ENCODE measurements at places on chromosomes 16 and 17.
A peak's percentile ranks its signal among the peaks of the same experiment; 100 is the strongest.

DNA sequence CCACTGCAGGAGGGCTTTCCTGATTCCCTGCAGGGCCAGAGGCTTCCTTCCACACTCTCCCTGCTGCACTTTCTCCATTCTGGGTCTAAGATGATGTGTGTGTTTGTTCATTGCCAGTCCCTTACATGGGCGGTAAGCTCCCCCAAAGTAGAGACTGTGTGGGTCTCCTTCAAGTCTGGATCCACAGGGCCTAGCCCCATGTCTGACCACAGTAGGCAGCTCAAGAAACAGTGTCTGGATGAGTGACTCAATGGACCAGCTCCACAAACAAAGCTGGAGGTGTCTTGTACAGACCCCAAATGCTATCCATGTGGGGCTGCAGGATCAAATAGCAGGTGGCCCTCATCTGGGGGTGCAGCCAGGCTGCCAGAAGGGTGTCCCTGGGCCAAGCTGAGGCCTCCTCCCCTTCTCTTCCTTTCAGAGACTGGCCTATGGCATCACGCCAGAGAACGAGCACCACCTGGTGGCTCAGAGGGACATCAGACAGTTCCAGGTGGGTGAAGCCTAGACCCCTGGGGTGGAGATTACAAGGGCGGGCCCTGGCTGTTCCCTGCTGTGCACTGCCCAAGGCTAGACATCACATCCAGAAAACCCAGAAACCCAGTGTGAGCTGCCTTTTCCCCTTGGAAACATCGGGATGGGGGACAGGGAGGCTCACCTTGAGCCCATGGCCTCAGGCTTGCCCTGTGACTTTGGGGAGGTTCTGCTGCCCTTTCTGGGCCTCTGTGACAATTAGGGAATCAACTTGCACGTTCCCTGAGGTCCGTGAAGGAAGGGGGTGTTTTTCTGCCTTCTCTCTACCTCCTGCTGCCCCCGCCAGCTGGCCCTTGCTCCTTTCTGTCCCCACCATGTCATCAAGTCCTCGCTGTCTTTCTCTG lies 45.9 kb downstream of the SLC6A2 start:
- peak; percentile 46 for DNase-seq

- DNase-seq = no peak
Measured at GRCh38 chr16:65896448-65897153, 469.9 kb upstream of the CDH5 start.

DNA sequence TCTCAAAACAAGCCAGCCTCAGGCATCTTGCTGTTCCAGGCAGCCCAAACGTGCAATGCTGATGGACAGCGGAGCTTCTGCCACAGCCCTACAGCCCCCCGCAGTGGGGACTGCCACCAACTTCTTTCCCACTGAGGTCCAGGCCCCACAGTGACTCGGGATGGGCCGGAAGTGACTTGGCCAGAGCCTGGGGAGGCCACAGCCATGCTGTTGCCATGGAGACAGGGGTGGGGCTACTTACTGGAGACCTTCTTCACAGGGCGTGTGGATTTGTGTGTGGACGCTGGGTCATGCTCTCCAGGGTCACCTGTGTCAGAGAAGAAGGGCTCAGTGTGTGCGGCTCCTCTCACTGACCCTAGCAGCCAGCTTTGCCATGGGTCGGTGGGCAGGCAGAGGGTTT lies 15.0 kb downstream of the TRIM25 start:
- no peak for DNase-seq

DNA sequence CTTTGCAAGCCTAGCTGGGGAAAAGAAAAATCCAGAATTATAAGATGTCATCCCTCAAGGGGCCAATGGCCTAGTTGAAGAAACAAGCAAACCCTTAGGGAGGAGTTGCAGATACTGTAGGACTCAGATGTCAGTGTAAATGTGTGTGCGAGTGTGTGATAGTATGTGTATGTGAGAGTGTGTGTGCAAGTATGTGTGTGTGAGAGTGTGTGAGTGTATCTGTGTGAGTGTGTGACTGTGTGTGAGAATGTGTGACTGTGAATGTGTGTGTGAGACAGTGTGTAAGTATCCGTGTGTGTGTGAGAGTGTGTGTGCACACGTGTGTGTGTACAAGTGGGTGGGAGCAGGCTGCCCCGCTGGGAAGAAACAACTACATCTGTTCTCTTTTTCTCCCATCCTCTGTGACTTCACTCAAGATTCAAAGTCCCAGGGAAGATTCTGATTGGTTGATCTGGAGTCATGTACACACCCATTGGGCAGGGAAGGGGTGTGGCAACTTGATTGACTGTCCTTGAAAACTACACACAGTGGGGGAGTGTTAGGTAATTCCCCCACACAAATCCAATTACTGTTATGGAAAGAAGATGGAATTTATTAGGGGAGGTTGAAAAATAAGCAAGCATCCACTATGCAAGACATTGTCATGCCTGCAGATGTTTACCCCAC lies 40.7 kb downstream of the IRX3 start:
- DNase-seq = no peak
